ENCODE measurements at places on chromosomes 1 and 21. TPM values are rescaled to one million over a fixed set of nuclear protein-coding genes. Genes with fewer than 3 reads are reported as not detected.

DNA sequence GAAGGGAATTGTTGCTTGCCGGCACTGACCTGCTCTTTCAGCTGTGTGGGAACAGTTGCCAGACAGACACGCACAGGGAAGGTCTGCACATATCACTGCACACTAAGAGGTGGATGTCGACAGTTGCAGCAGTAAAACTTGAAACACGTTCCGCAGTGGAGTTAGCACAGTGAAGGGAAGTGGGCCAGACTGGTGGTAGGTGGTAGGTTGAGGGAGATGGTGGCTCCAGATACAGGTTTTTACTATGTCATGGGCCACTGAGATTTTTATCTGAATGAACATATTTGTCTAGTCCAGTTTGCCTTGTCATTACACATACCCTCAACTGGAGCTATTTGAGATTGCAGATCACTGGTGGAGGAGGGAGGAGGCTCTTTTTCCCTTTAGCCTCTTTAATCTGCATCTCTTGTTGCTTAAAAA lies 13.5 kb downstream of the MRPS6 start:
- H3K4me1 ChIP-seq = peaks cover 1% of the 10 kb centered on the region
- H3K4me3 ChIP-seq = no peak overlapping the region
- H3K27me3 ChIP-seq = no peaks in the 10 kb centered on the region
- H3K36me3 ChIP-seq = peaks cover 3% of the 10 kb centered on the region

DNA sequence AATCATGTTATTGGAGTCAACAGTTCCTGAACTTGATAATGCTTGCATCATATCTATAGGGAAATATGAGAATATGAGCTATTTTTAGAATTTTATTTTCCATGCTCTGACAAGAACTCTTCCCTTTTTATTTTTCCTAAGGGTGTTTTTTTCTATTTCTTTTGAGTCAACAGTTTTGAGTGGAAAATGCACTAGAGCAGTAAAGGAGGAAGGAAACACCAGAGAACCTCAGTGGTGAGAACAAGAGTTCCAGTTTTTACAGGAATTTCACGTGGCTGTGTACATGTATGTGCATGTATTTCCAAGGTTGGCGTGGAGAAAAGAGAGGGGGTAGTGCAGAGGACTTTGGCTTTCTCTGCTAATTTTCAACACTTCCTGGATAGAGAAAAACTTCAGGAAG lies 63.6 kb upstream of the TNFSF18 start:
- no peak overlapping the region for H3K27ac ChIP-seq
- H3K4me1 ChIP-seq = no peaks in the 10 kb centered on the region
- no peaks in the 10 kb centered on the region for H3K36me3 ChIP-seq
- no peak overlapping the region for H3K4me3 ChIP-seq

GRCh38 chr1:54542120-54542961 lies 5.7 kb upstream of the ACOT11 start:
- peak overlapping the region; percentile 13 for H3K4me3 ChIP-seq
- peaks cover 14% of the 10 kb centered on the region for H3K4me1 ChIP-seq
- H3K27me3 ChIP-seq = peaks cover 5% of the 10 kb centered on the region
- H3K27ac ChIP-seq = peak overlapping the region; percentile 24
- peak; percentile 50 for DNase-seq

GRCh38 chr1:109475261-109475660 lies 8.4 kb upstream of the ATXN7L2 start:
- H3K27ac ChIP-seq = no peak overlapping the region
- no peaks in the 10 kb centered on the region for H3K36me3 ChIP-seq
- no peak overlapping the region for H3K4me3 ChIP-seq

DNA sequence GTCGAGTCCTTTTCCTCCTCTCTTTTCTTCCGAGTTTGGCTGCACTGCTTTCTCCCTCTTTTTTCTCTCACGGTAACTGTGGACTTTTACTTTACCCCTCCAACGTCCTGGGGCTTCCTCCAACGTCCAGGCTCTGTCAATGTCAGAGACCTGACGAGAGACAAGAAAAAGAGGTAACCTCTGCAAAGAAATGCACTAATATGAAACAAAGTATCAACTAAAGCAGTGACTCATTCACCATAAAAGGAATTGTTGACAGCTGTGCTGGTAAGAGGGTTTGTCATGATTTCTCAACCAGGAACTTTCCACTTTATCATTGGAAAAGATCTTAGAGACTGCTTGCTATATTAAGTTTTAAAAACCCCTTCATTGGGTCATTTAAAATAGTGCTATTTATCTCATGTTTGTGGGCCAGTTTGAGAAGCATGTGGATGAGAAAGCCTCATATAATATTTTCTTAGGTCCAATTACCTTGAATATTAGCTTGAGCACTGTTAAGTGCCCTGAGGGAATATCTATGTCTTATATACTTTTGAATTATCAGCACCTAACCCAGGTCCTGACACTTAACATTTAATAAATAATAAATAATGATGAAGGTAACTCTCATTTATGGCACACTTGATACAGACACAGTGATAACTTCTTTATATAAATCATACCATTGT lies at the start of gene GBP2:
TSS of gene GBP2 (minus strand) at position 202 of the 668 bp plus-strand sequence. CDS start 4,148 bp downstream, outside the sequence.
- peaks cover 4% of the 10 kb centered on the region for H3K36me3 ChIP-seq
- H3K4me3 ChIP-seq = peak within 1 kb of the TSS; percentile 30
- H3K27ac ChIP-seq = peak within 1 kb of the TSS; percentile 95
- peaks cover 4% of the 10 kb centered on the region for H3K4me1 ChIP-seq

DNA sequence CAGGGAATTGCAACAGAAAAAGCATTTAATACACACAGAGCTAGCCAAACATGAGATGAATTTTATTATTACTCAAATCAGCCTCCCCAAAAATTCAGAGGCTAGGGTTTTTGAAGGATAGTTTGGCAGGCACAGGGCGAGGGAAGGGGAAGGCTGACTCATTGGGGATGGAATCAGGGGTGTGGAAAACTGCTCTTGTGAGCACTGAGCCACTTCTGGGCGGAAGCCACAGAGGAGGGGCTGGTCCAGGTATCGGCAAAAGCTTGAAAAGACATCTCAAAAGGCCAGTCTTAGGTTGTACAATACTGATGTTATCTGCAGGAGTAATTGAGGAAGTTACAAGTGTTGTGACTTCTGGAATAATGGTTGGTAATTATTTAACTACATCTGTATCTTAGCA lies 109.4 kb downstream of the TLR5 start:
- DNase-seq = no peak
- no peak overlapping the region for H3K27ac ChIP-seq

GRCh38 chr21:28393279-28393678 lies 599.4 kb downstream of the LTN1 start:
- H3K4me3 ChIP-seq = no peak overlapping the region
- no peak overlapping the region for H3K27ac ChIP-seq
- H3K27me3 ChIP-seq = no peaks in the 10 kb centered on the region
- peak; percentile 21 for DNase-seq
- no peaks in the 10 kb centered on the region for H3K36me3 ChIP-seq

GRCh38 chr1:101408212-101409042 lies 171.6 kb downstream of the S1PR1 start:
- no peaks in the 10 kb centered on the region for H3K27me3 ChIP-seq
- no peak for DNase-seq
- H3K4me3 ChIP-seq = no peak overlapping the region
- H3K36me3 ChIP-seq = no peaks in the 10 kb centered on the region
- H3K27ac ChIP-seq = no peak overlapping the region
- no peaks in the 10 kb centered on the region for H3K4me1 ChIP-seq

- H3K4me1 ChIP-seq = peaks cover 2% of the 10 kb centered on the region
- H3K4me3 ChIP-seq = no peak overlapping the region
- H3K27me3 ChIP-seq = no peaks in the 10 kb centered on the region
- H3K36me3 ChIP-seq = peaks cover 67% of the 10 kb centered on the region
These were observed 13.7 kb upstream of the MIIP start for GRCh38 chr1:12005488-12006166.

- peaks cover 30% of the 10 kb centered on the region for H3K36me3 ChIP-seq
- no peak overlapping the region for H3K27ac ChIP-seq
- no peaks in the 10 kb centered on the region for H3K4me1 ChIP-seq
These were observed 27.6 kb downstream of the AGO4 start for GRCh38 chr1:35835398-35835797.

AMY1B gene
- not detected for total RNA-seq

NGF gene
- 12.5 TPM for total RNA-seq

BTG2 gene
- total RNA-seq = 10.3 TPM

Data from IMR-90 (cell line).